AG08395 (cell line): ENCODE measurements at places on chromosomes 5 and 9.

GRCh38 chr9:131234799-131235479, 41.4 kb downstream of the FAM78A start:
- no peak for DNase-seq

- DNase-seq = no peak
Measured at GRCh38 chr5:143251946-143252345, 151.5 kb downstream of the NR3C1 start.

DNA sequence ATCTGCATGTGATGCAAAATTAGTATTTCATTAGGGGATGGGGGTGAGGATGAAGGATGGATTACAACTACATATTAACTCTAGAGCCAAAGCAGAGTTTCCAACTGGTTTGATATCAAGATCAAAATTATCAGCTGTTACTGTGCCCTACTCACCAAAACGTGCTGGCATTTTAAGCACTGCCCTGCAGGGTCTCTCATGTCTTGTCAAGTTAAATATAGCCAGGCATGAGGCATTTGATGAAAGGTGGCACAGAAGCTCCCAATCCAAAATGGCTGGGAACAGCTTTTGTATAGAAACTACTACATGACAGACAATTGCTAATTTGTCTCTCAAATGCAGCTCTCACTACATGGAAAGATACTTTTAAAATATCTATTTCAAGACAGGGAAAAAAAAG, 27.1 kb upstream of the CAAP1 start:
- no peak for DNase-seq

- DNase-seq = no peak
Measured at GRCh38 chr9:124290053-124290591, 32.4 kb downstream of the NEK6 start.

- no peak for DNase-seq
Measured at GRCh38 chr9:76717176-76717575, 47.1 kb upstream of the PCA3 start.

DNA sequence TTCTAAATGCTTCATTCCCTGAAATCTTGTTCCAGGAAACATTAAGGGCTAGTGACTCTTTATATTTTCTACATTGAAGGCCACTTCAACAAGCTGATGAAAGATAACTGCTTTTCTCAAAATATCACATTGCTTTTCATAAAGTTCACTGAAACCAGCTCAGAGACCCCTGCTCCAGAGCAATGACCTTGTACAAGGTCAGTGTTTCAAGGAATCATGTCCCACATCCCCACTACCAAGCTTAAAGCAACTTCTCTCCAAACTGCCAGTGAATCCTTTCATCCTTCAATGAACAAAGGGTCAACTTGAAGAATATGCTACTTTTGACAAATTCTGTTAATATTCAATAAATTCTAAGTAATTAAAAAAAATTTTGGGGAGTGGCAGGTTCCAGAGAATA, 12.0 kb upstream of the SPATA24 start:
- no peak for DNase-seq

DNA sequence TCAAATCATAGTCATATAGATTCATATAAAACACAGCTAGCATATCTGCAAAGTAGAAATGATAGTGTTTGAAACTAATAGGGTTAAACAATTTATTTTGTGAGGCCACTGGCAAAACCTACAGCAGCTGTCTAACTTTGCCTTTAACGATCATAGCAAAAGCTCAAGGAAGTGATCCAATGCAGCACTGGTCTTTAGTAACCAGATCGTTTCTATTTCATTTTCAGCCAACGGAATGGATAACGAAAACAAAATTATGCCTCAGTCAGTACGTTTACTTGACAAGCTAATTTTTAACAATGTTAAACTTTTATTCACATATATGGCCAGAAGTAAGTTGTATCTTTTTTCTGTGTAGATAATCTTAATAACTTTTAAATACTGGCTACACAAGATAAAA, 17.7 kb downstream of the MLLT3 start:
- no peak for DNase-seq
